ENCODE measurements at places on chromosomes 5 and 9.

GRCh38 chr5:9661316-9662015 is 31.3 kb upstream of the TAS2R1 start:
- no peak for DNase-seq

DNA sequence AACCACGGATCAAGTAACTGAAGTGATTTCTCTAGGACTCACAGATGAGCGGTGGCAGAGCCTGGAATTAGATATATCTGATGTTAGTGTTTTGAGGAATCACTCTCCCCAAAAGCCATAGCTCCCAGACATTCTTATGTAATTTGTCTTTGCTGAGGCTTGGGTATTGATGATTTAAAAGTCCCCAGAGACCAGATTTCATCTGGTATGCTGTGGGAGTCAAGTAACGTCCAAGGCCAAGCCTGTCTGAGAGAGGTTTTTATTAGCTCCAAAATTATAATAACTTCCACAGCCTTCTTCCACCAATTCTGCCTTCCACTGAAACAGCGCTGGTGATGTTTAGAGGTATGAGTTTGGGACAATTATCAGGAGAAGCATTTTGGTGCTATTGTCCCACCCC is 21.3 kb upstream of the KCNIP1 start:
- no peak for DNase-seq

DNA sequence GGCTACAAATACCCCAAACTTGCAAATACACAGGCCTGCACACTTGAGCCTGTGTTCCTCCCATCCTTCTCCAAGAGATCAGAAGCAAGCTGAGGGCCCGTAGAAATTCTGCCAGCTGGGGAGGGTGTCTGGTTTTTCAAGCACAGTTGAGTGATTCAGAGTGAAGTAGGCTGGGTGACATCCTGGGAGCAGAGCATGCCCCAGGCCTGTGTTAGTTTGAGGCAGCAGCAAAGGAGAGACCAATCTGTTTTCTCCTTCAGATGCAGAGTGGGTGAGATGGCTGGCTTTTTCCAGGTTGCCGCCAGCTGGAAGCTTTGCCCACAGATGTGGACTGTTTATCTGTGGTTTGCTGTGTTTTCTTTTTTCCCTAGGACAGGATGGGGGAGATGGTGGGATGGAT is 63.1 kb downstream of the RCL1 start:
- no peak for DNase-seq

DNA sequence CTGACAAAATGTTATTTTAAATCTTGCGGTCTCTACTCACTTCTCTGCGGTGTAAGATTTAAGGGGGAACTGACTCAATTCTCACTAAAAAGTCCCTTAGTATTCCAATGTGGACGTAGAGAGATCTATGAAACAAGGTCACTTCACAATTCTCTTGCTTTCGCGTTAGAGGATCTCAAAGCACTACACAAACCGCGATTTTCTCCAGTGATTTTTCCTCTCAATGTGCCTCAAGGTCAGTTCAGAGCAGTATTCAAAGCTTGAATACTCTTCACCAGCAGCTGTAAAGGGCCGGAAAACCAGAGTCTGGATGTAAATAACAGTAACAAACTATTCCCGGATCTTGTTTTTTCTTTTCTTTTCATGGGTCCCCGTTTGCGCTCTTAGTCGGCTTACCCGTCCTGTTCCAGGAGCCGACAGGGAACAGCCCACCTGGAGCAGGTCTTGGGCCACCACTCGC is 128.2 kb downstream of the TMEM161B start:
- DNase-seq = no peak

DNA sequence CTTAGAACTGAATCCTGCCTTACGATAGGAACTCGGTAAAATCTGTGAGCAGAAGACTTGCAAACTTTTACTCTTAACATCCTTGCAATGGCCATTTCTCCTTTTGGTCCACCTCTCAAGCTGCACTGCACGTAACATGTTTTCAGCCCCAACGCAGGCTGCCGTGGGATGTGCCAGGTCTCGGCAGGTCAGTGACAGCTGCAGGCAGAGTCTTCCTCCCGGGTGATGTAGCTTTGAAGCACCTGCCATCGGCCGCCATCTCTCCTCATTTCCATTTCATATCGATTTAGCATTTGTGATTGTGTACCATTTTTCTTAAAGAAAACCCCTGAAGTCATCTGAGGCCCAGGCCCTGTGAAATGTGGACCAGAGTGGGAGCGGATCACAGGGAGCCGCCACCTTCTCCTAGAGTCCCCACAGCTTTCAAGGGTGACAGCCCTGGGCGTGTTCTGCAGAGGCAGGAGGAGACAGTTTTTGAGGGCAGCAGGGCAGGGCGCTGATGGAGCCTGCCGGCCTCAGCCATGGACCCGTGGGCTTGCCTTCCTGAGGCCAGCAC is 25.8 kb upstream of the LPCAT1 start:
- DNase-seq = no peak

- no peak for DNase-seq
Observed at GRCh38 chr9:93302586-93303257, 118.8 kb downstream of the WNK2 start.

GRCh38 chr9:78905986-78906755 is 609.2 kb downstream of the PSAT1 start:
- no peak for DNase-seq

DNA sequence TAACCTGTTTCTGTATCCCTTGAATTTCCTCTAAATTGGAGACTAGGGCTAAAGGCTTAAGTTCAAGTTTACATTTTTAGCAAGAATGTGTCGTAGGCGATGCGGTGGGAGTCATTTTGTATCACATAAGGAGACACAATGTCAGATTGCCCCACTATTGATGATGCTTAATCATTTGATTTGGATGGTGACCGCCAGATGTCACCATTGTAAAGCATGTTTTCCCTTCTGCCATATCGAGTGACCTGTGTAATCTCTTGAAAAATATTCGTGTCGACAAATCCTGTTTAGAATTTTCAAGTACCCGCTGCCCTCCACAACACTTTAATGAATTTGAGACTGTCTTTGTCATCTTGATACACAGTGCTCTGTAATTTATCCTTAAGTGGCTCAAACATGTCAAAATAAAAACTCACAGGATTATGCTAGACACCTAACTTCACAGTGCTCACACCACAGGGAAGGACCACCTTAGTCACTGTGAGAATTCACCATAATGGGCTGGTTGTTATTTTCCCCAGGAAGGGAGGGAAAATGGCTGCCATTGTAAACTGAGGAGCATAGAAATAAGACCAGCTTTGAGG is 34.5 kb upstream of the SLC46A2 start:
- DNase-seq = no peak

DNA sequence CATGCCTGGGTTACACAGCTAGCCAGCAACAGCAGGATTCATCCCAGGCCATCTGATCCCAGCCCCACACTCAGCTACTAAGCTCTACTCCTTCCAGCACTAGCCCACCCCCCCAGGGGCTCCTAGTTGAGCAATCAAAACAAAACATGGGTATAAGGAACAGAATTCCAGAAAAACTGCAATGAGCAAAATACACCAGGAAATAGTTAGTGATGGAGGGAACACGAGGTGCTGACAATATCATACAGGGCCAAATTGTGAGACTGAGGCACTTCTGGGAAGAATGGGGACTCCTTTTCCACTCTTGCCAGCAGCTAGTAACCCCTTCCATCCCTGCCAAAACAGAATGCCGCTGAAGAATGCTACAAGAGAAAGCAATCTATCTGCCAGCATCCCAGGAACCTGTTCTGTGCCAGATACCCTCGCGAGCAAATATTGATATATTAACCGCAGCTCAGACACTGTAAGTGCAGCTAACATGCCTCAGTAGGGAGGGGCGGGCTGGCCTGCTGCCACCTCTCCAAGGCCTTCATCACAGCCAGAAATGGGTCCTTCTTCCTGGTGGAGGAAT is 161.4 kb downstream of the SLIT3 start:
- DNase-seq = no peak

GRCh38 chr5:174444479-174445188 is 279.7 kb upstream of the MSX2 start:
- no peak for DNase-seq

- no peak for DNase-seq
Observed at GRCh38 chr9:37531699-37532098, 44.5 kb downstream of the FBXO10 start.

GRCh38 chr5:180380856-180381255 is 27.7 kb upstream of the GFPT2 start:
- no peak for DNase-seq

DNA sequence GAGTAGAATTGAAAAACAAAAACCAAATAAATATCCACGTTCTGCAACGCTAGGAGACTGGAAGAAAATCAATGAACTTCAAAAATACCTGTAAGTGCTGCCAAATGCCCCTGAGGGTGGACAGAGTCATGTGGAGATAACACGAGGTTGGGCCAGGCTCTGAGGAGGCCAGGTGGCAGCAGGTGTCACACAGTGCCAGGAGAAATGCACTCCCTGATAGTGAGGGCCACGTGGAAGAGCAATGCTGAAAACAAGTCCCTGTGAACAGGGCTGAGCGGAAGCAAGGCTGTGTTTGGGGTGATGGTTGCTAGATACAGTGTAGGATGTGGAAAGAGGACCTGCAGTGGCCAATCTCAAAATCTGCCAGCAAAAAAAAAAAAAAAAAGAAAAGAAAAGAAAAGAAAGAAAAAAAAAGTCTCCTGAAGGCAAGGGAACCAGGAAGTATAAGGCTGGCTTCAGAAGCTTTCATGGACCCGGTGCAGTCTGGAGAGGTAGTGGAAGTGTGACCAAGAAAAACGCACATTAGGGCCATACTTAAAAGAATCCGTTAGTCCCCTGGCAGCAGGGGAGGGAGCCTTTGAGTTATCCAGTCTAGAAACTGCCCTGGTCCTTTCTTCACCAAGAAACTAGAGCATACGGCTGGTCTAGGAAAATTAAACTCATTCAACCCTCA is 16.8 kb downstream of the C1QTNF3 start:
- DNase-seq = no peak

DNA sequence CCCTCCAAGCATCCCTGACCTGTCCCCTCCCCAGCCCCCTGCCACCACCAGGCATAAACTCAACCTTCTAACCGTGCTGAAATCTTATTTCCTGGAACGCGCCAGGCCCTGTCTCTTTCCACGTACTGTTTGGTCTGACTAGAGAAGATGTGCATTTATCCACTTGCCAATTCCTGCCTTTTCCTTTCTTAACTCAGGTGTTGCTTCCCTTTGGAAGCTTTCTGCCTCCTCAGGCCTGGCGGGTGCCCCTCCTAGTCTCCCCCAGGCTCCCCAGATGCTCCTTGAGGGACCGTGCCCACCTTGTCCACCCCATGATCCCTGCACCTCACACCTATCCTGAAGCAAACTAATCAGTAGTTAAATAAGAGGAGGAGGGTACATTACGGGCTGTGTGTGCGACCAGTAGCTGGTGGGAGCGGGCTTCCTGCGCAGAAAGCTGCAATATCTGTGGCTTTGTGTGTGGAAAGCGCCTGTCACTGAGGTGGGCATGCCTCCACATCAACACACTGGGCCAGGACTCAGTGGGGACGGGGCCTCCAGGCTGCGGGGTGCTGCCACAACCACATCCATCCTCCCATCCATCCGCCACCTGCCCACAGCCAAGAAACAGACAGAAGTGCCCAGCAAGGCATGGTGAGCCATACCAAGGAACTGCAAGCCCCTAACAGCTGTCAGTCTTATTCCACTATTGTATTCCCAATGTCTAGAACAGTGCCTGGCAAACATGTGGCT is 73.5 kb downstream of the COL23A1 start:
- DNase-seq = no peak

DNA sequence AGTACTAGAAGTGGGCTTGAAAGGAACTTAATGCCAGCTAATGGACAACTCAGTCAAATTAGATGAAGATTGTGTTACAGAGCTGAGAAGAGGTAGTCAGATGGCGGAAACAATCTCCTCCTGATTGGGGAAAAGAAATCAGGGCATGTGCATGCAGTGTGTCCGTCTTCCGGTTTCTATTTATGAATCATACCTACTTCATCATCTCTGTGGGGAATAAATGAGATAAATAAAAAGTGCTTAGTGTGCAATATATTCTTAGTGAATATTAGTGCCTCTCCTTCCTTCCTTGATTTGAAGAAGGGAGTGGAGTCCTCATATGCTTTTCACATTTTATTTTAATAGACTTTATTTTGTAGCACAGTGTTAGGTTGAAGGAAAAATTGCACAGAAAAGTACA is 108.7 kb upstream of the NFIL3 start:
- no peak for DNase-seq

GRCh38 chr9:4864234-4864661 is 71.5 kb downstream of the RCL1 start:
- DNase-seq = no peak

DNA sequence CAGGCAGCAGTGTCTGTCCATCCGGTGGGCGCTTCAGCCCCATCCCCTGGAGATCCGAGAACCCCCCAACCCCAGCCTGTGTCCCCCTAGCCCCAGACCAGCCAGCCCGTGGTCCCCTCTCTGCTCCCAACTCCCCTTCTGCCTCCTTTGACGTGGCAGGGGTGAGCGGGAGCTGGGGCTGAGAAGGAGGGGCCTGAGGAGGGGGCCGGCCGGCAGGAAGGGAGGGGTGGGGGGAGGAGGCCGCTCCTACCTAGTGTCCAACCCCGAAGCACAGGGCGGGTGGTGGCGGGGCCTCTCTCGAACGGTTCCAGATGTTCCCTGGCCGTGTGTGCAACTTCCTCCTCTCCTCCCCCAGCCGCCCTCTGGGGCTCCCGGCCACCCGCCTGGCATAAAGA is 31.0 kb downstream of the GOLGA2 start:
- DNase-seq = no peak

DNA sequence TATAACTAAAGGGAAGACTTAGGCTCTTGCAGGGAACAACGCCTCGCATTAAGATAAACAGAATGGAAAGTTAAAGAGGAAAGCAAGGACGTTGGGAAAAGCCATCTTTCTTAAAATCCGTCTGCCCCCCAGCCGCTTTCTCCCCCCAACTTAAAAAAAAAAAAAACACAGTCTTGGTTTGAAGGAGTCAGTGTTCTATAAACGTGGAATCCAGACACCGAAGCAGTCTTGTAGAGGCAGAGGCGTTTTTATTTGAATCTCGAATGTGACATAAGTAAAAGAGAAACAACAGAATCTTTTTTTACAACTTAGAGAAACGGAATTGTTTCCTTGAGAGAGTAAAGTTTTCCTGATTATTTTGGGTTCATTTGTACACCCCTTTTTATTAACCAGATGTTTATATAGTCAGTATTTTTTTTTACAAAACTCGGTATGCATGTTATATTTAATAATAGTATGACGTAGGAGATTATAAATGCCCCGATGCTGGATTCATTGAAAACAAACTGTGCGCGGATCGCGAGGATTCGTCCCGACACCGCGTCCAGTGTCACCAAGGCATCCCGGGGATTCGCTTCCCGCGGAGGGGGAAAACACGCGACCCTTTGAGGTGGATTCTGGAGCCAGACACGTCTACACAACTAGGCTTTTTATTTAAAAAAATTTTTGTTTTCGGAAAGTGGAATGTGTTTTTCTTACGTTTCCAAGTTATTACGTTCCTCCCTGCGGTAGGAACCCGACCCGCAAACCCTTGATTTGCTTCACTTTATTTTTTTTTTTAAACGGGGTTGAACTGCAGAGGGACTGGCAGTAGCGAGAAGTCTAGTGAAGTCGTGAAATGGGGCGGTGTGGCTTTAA is 6.7 kb downstream of the PTCH1 start:
- DNase-seq = no peak

DNA sequence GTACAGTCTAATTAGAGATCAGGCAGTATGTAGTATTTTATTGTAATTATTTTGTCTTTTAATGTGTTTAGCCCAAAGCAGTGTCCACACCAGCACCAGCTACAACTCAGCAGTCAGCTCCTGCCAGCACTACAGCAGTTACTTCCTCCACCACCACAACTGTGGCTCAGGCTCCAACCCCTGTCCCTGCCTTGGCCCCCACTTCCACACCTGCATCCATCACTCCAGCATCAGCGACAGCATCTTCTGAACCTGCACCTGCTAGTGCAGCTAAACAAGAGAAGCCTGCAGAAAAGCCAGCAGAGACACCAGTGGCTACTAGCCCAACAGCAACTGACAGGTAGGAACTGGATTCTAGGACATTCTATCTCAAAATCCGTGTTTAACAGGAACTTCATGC is 23.2 kb downstream of the RAD23B start:
- no peak for DNase-seq
